ENCODE measurements at places on chromosomes 3 and 15.

DNA sequence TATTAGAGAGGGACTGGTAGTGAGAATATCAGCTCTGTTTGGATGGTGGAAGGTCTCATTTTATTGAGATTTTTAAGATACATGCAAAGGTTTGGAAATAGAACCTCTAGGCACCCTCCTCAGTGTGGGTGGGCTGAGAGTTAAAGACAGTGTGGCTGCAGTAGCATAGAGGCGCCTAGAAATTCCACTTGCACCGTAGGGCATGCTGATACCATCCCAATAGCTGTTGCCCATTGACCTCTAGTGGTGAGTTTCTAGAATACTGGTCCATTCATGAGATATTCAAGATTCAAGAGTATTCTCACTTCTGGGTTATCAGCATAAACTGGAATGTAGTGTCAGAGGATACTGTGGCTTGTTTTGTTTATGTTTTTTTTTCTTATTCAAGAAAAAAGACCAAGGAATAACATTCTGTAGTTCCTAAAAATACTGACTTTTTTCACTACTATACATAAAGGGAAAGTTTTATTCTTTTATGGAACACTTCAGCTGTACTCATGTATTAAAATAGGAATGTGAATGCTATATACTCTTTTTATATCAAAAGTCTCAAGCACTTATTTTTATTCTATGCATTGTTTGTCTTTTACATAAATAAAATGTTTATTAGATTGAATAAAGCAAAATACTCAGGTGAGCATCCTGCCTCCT, 87.2 kb downstream of the TGFBR2 start:
- DNase-seq, result peak; percentile 39

- no peak for DNase-seq
These were observed 13.1 kb downstream of the SLC6A6 start for GRCh38 chr3:14415501-14415900.

DNA sequence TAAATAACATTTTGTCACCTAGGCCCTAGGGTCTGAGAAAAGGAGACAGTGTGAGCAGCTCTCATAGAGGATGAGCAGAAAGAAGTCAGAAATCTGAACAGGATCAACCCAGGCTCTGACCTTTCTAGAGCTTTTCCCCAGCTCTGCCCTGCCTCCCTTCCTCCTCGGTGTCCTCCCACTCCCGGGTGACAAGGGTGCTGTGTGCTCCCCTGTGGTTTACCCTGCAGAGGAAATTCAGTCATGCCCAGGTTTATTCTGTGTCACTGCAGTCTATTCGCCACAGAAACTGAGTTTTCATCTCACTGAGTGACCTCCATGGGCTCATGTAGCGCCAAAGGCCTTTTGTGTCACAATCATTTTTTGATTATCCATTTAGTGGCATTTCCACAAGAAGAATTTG, 76.6 kb downstream of the IL12A start:
- no peak for DNase-seq

DNA sequence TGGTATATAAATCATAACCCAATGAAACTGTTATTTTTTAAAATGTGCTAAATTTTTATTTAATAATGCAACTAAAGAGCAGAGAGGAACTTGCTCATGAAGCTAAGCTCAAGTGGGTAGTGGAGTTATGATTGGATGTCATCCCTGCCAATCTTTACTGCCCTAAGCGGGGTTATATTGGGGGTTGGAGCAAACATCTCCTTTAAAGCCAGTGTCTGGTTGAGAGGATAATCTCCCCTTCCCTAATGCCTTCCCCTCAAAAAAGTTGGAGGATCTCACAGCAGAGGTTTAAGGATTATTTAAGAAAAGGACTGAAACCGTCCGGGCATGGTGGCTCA, 32.1 kb upstream of the CLASP2 start:
- no peak for DNase-seq

DNA sequence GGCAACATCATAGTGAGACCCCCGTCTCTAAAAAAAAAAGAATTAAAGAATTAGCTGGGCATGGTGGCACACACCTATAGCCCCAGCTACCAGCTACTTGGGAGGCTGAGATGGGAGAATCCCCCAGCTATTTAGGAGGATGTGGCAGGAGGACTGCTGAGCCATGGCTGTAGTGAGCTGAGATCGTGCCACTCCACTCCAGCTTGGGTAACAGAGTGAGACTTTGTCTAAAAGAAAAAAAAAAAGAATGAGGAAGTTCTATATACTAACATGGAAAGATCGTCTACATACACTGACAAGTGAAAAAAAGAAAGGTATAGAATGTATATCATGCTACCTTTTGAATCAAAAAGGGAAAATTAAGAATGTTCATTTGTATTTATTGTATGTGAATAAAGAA, 83.9 kb upstream of the CDAN1 start:
- DNase-seq, result no peak

GRCh38 chr3:11661052-11661656, 17.4 kb upstream of the VGLL4 start:
- DNase-seq, result no peak

DNA sequence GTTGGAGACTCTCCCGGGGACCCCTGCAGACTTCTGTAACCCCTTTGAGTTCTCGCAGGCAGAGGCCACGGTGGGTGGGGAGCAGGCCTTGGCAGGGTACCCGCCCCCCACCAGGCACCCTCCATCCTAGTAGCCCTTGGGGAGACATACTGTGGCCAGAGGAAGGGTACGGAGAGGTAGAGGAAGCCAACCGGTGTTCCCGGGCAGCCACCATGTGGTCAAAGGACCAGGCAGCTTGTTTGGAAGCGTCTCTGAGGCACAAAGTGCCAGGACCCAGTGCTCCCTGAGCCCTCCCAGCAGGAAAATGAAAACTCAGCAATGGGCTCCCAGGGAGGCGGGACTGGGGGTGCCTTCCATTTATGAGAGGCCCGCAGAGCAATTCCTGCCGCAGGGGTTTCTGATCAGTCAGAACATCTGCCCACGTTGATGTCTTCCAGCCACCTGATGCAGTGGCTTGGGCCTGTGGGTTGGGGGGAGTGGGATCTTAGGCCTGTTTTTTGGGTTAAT, 53.0 kb upstream of the CGNL1 start:
- DNase-seq, result no peak

DNA sequence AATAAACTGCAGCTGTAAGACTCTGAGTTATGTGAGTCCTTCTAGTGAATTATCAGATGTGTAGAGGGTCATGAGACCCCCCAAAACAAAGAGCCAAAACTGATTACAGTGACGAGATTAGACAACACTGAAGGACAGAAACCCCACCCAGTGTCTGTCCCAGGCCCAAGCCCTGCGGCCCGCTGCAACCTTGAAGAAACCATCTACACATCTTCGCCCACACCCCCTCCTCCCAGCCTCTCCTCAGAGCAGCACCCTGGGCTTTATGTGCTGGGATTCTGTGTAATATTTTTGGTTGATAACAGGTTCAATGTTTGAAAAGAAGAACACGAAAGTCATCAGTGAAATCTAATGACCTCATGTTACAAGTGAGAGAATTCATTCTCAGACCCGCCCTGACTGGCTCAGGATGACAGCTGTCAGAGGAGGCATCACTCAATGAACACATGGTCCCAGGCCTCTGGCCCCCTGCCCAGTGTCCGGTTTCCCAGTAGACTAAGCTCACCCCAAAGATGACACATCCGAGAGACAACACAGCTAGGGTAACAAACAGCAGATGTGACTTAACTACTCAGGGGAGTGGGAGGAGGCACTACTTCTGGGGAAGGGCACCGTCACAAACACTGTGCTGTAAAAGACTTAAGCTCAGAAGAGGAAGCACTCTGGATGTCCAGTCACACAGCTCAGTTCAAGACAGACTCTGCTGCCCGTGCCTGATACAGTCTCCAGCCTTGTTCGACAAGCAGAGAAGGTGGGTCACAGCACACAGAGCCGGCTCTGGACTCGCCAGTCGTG, 48.9 kb downstream of the NIPA2 start:
- DNase-seq, result no peak

DNA sequence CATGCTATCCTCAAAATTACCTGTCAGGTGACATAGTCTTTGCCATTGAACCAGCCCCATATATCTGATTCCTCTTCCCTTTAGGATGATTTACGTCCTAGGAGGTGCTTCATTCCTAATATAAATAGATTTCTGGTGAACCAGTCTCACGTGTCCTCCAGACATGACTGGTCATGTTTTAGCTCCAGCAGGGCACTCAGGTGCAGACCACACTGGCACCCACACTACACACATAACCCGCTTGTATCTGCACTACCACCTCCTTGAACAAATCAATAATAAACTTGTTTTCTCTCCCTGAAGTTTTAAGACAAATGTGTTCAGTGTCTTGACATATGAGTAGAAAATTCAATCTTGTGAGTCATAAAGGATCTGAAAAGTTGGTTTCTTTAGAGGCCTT, 155.5 kb downstream of the GOLIM4 start:
- peak; percentile 36 for DNase-seq

Measured in NCI-H510A treated with DMSO at 0.1 percent for 48 hours (cell line).